H54 (cell line): ENCODE measurements at places on chromosomes 3 and 15.

- DNase-seq, result no peak
Measured at GRCh38 chr15:40844696-40845030, 815 bp downstream of the SPINT1 start.

DNA sequence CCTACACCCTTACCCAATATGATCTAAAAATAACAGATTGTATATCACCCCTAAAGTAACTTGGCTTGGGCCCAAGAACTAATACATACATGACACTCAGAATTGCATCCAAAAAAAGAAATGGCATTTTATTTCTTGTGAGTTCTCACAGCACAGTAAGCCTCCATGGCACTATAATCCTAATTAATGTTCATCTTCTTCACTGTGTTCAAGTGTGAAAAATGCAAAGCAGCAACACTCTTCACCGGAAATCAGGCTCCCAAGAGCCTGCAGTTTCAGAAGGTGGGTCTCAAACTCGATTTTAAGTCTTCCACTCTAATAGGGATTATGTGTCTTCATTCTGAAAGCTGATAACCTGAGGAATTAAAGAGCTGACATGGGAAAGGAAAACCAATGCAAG, 142.8 kb upstream of the TSC22D2 start:
- DNase-seq, result no peak

GRCh38 chr3:8776406-8776805, 7.0 kb upstream of the OXTR start:
- no peak for DNase-seq

- DNase-seq, result no peak
Measured at GRCh38 chr3:31102196-31102879, 207.9 kb upstream of the GADL1 start.

DNA sequence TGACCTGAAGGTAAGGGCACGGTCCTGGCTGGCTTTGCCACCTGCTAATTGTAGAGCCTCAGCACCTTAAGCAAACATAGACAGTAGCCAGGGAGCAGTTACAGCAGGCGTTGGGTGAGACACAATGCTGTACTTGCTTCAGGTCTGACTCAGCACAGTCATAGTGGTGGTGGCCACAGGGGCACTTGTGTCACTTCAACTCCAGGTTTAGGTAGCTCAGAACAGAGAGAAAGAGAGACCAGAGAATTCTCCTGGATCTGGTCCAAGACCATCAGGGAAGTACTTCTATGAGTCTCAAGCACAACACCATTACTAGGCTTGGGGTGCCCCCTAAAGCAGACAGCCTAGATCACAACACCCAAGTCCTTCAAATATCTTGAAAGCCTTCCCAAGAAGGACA, 204.4 kb downstream of the OTOL1 start:
- no peak for DNase-seq
